Activated CD4-positive, alpha-beta T cell treated with anti-CD3 and anti-CD28 coated beads for 48 hours (primary cell): ENCODE measurements at places on chromosomes 7 and 10.

GRCh38 chr10:98312349-98312748 lies 44.4 kb upstream of the LOXL4 start:
- DNase-seq = no peak

GRCh38 chr10:64209561-64209960 lies 688.4 kb downstream of the REEP3 start:
- DNase-seq = no peak

- DNase-seq = no peak
These were observed 205.8 kb upstream of the DKK1 start for GRCh38 chr10:52108236-52108635.

DNA sequence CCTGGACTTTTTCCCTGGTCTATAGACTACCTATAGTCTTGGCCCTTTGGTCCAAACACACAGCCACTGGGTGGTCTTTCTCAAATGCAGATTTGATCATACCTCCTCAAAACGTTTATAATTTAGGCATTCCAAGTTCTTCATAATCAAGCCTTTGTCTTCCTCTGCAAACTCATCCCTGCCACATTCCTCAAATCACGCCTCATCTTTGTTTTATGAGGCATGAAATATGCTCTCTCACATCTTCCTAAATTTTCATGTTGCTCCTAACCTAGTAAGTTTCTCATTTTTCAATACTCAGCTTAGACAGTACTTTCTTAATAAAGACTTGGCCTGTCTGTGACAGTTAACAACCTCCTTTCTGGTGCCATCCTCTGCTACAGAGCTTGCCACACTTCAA lies 10.9 kb upstream of the HERC4 start:
- no peak for DNase-seq

DNA sequence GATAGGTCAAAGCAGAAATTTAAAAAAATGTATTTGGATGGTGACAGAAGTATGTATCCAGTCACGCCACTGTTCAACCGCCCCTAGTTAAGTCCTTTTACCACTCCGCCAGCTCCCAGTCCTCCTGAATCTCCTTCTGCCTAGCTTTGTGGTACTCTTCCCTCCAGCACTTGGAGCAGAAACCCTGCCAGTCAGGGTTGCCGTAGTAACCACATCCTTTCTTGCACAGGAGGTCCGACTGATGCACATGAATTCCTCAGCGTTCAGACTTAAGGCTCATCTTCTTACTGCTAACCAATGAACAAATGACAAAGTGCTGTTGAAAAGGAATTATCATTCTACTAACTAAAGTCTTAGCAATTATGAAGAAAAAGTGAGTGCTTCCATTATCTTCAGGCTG lies 175.3 kb upstream of the KCTD7 start:
- no peak for DNase-seq

DNA sequence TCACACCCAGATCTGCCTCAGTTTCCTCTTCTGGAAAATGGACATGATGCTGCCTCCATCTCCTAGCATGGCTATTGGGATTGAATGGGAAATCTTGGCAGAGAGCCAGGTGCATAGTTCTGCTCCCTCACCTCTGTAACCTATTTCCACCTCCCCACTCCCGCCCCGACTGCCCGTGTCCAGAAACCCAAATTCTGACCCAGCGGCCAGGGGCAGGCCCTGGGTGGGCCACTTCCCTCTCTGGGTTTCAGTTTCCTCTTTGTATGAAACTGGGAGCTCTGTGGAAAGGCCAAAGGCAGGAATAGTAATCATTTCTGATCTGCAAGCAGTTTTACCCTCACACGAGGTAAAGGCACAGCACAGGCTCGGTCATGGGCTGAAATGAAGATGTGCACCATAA lies 74.1 kb upstream of the DUSP5 start:
- no peak for DNase-seq

- DNase-seq = no peak
These were observed 8.7 kb upstream of the POLD2 start for GRCh38 chr7:44132039-44132438.

DNA sequence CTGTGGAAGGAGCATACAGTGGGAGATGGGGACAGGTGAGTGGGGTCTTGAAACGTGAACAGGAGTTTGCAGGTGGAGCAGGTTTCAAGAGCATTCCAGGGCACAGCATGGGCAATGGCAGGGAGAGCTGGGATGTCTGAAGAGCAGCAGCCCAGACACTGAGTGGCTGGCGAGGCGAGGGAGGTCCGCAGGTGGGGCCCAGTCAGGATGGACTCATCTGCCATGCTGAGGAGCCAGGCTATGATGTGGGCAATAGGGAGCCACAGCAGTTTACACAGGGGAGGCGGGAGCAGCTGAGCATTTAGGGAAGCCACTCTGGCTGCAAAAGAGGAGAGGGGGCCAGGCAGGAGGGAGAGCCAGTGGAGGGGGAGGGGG lies 138.7 kb downstream of the FAM53B start:
- no peak for DNase-seq

DNA sequence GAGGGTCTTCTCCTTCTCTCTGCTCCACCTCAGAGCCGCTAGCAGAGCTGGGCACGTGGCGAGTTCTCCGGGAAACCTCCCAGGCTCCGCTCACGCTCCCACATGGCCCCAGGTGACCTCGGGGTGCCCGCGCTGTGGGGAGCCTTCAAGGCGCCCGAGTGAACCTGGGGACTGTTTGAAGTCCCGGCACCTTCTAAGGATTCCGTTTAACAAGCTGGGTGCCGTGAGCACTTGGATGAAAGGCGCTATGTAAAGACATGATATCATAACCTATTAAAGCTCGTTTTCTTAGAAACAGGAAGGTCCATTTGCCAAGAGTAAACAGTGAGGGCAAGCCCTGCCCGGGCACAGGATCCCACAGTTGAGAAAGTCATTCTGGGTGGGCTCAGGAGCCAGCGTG lies 15.8 kb upstream of the MYL10 start:
- DNase-seq = no peak

GRCh38 chr10:126722726-126723125 lies 52.2 kb upstream of the C10orf90 start:
- no peak for DNase-seq

DNA sequence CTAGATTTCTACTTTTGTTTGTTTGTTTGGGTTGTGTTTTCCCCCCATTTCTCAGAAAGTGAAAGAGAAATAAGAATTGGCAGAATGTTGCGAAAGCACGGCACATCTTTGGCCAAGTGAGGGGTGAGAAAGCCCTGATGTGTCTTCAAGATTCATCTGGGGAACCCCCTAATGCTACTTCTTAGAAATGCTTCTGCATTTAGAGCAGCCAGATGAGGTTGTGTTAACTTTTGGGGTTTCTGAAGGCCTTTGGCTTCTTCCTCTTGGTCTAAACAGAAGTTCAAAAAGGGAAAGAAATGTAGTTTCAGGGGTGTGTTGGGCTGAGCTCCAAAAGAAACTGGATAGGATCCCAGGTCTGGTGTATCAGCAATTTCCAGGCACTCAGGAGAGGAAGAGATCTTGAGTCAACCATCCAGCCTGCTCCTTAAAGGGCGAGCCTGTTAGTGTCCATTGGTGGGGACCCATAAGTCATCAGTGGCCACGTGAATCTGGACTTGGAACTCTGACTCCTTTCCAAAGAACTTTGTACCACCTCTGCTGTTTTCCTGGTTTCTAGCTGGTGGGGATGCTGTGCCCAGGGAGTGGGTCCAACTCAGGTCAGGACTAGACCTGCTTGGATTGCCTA lies 6.5 kb downstream of the DUSP5 start:
- DNase-seq = peak; percentile 74

DNA sequence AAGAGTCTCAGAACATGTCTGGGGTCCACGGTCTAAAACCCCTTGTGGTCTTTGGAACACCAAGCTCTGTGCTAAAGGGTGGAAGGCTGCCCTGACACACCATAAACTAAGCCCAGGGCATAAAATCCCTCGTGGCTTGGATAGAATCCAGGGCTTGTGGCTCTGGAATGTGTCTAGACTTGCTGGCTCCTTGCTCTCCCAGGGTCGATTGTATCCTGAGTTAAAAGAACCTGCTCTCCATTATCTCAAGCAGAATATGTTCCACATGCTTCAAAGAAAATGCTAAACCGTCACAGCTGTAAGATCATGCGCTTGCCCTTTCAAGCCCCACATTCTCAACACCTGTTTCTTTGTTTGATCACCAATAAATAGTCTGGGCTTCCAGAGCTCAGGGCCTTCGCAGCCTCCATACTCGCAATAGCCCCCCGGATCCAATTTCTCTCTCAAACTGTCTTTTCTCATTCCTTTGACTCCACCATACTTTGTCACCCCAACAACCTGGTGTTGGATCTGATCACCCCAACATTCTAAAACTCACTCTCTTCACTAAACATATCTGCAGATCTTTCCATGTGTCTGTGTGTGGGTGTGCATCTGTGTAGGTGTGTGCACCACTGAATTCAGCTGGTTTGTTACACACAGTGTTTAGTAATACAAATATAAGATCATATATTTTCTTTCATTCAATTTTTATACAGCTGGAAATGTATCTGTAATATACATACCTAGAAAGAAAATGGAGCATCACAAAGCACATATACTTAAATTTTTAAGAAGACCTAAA lies 238.5 kb downstream of the ZMYND11 start:
- DNase-seq = no peak

DNA sequence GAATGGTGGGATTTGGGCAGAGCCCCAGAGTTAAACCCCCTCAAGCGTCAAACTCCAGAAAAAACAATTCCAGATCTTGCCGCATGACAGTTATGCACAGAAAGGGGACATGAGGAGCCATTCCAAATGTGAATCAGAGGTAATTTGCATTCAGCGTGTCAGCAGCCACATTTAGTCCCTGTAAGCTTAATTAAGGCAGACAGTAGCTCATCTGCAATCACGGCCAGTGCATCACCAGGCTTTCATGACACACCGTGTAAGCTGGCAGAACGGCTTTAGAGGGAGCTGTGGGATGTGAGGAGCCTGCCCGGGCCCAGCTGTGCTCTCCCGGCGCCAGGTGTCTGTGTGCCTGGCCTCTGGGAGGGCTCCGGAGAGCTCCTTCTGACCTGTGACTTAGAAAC lies 18.7 kb upstream of the PRKAG2 start:
- DNase-seq = no peak

- DNase-seq = no peak
These were observed 332.8 kb downstream of the PLXNA4 start for GRCh38 chr7:132243463-132243862.

DNA sequence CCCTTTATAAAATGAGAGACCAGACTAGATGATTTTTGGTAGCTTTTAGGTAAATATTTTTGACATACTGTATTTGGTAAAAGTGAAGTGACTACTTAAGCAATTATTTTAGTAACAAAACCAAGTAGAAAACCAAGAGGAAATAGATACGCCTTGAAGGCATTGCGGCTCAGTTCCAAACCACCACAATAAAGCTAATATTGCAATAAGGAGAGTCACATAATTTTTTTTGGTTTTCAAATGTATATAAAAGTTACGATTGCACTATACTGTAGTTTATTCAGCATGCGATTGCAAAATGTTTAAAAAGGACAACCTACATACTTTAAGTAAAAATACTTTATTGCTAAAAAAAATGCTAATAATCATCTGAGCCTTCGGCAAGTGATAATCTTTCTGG lies 581.7 kb upstream of the POT1 start:
- no peak for DNase-seq

- DNase-seq = no peak
These were observed 30.7 kb downstream of the ST8SIA6 start for GRCh38 chr10:17423632-17424186.

DNA sequence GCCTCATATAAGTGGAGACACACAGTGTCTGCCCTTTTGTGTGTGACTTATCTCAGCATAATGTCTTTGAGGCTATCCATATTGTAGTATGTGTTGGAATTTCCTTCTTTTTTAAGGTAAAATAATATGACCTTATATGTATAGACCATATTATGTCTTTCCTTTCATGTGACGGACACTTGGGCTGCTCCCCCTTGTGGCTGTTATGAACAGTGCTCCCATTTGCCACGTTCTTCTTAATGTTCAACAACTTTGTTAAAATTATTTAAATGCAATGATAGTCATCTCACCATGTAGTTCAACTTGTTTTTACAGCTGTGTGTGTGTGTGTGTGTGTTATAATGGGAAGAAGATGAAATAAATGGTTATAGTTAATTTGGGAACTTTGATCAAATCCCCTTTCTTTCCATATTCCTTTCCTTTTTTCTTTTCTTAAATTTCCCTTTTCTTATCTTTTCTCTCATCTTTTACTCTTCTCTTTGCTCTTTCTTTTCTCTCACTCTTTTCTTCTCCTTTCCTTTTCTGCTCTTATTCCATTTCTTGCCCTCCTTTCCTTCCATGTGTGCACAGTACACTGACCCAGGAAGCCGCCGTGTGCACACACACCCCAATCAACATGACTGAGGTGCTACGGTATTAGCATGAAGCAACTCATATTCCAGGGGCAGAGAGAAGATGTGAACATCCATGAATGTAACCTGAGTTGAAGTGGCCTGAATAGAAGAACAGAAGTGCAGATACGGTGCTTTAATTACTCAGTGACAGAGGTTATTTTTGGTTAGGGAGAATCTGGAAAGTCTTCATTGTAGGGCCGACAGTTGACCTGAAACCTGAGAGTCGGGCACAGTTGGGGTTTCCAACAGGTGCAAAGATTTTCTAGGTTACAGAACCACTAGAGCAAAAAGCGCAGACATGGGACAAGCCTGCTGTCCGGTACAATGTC lies 596.6 kb downstream of the SDK1 start:
- peak; percentile 58 for DNase-seq

- DNase-seq = no peak
These were observed 227.0 kb downstream of the DKK1 start for GRCh38 chr10:52541006-52541473.

- no peak for DNase-seq
These were observed 590.4 kb downstream of the NXPH1 start for GRCh38 chr7:9023675-9024294.

DNA sequence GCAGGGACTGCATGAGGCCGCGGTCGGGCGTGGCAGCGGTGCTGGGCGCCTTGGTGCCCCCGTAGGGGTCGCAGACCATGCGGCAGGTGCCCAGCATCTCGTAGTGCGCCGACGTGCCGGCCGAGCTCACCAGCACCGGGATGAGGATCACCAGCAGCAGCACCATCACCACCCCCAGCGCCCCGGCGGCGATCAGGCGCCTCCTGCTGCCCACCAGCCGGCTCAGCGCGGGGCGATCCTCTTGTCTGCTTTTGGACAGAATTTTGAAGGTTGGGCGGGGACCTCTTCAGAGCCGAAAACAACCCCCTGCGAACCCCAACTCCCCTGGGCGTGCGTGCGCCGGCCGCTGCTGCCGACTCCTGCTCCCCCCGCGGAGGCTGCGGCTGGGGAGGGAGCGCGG lies 779 bp downstream of the C1QL3 start:
- DNase-seq = peak; percentile 58

DNA sequence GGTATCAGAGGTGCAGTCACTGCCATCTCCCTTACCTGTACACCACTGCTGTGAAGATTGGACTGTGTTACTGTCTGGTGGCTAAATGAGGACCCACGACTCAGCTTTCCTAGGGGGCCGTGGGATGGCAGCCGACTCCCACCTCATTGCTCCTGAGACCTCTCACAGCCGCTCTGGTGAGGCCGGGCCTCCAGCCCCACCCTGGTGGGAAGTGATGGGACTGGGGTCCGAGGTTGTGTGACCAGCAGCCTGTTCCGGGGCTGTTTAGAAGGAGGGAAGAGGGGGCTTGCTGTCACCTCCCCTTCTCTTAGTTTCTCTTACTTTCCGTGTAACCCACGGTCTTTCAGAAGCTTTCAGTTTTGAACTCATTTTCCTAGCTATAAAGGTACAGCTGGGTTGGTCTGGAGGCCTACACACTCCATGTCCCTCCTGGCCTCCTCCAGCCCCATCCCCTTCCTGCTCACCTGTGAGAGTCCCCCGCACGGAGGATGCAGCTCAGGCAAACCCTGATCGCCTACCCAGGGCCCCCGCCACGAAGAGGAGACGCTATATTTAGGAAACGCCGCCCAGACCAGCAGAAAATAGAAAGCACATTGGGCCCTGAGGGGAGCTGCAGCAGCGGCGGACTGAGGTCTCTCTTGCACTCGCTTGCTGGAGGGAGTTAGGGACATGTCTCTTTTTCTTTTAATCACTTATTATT lies 4.6 kb downstream of the EMX2 start:
- no peak for DNase-seq
